Stimulated activated effector memory CD8-positive, alpha-beta T cell treated with anti-CD3 and anti-CD28 coated beads, Interleukin-12 subunit alpha, Interleukin-12 subunit beta, amount 100 ng/mL, for 72 hours (primary cell): ENCODE measurements at places on chromosomes 5 and 9.

DNA sequence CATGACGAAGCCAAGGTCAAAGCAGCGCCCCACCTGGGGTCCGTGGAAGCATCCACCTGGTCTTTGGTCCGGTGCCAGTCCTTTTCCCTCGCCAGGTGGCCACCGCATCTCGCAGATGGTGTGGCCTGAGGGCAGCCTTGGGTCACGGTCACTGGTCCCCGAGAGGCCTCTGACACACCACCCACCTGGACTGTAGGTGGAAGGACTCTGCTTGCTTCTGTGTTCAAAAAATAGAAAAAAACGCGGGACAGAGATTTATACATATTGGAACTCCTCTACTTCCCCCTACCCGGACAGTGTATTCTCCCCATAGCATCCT lies 466 bp upstream of the TTC39B start:
- DNase-seq: no peak

DNA sequence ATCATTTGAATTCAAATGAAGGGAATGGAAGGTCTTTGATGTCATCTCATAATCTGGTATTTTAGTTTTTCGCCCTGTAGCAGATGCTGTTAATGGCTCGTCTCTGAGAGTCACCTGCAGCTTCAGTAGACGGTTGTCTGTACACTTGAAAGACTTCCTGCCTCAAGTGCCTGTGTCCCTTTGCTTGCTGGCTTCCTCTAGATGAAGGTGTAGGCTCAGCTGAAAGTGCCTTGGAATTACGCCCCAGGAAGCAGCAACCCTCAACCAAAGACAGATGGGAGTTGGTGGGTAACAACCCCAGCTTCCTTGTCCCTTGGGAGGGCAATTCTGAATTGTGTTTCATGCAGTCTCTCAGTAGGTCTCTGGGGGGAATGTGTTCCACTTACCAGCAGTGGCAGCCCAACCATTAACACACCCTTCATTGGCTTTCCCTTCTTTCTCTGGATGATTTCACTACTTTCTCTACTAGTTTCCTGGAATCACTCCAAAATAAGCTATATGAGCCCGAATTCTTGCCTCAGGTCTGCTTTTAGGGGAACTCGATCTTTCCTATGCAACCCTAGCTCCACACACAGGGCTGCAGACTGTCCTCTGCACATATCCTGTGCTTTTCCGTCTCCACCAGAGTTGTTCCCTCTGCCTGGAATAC lies 395.6 kb downstream of the DMAC1 start:
- DNase-seq: no peak

DNA sequence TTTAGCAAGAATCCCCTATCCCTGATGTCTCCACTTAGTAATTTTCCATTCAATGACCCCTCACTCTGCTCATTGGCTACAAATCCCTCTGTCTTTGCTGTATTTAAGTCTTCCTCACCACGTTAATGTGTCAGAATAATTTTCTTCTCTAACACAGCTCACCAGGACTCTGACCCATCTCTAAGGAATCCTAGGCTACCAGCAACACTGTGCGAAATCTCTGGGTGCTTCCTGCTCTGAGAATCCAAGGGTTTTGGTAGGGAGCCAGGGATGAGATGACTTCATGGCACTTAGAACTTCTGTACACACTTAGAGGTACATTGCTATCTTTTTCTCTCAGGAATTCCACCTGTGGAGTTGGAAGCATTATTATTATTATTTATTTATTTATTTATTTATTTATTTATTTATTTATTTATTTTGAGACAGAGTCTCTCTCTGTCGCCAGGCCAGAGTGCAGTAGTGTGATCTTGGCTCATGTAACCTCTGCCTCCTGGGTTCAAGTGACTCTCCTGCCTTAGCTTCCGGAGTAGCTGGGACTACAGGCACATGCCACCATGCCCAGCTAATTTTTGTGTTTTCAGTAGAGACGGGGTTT lies 53.5 kb downstream of the FOXI1 start:
- no peak for DNase-seq

GRCh38 chr9:82406456-82407085 lies 418.0 kb downstream of the SPATA31D1 start:
- no peak for DNase-seq

DNA sequence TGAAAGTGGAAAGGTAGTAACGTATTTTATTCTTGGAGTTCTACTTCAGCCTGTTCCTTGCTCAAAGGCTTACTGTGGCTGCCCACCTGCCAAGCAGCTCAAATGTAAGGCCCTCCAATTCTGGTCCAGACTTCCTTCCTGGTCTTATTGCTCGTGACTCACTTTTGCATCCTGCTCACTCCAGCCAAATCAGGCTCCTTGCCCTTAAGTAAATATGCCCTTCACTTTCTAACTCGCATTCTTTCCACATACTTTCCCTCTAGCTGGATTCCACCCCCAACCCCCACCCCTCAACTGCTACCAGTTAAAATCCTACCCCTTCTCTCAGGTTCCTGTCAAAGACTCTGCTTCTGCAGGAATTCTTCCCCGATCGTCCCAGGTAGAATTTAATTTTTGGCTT lies 96.6 kb downstream of the GALNT10 start:
- DNase-seq: no peak

GRCh38 chr9:92349771-92350739 lies 24.3 kb downstream of the CENPP start:
- DNase-seq: no peak

DNA sequence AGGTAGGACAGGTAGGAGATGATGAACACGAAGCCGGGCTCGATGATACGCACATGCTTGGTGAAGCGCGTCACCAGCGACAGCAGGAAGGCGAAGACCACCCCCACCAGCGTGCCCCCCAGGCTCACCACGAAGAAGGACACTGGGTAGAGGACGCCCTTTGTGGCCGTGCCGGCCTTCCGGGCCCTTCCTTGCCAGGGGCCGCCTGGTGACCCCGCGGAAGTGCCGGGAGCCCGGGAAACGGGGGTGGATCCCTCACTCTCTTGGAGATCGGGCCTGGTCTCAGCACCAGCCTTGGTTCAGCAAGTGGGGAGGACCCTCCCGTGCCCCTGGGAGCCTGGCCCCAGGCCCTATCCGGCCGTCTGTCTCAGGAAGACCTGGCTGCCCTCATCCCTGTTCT lies 39.7 kb downstream of the SLC9A3 start:
- DNase-seq: no peak

DNA sequence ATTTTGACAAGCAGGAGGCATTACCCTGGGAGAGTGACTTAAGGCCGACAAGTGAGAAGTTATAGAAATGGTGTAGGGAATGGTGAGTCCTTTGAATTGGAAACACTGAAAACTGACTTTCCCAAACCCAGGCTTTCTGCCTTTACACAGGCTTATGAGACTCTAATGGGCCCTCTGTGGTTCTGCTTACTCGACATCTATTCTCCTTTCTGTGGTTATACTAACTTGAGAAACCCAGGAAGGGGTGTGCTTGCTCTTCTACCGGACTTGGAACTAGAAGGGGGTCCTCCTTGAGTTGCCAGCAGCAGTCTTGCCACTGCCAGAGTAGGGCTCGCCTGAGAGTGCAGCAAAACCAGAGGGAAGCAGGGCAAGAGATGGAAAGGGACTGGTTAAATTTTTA lies 63.3 kb downstream of the FYB1 start:
- DNase-seq: no peak

DNA sequence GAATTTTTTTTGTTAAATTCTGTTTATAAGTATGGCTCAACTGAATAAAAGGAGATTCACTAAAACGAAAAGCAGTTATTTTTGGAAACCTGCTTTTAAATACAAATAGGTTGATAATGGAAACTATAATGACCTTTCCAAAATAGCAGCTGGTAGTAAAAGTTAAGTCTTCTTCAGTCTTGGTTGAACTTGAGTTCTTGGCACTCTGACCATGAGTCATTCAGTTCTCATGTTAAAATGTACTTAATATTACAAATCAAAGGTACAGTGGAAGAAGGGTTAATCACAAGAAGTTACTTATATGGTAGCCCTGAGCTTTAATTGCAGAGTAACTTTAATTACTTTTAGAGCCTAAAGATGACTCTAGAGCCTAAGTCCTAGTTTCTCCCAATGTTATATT lies 62.1 kb downstream of the KLF9 start:
- no peak for DNase-seq

- DNase-seq: no peak
Observed at GRCh38 chr9:112125951-112126388, 49.1 kb downstream of the SUSD1 start.

DNA sequence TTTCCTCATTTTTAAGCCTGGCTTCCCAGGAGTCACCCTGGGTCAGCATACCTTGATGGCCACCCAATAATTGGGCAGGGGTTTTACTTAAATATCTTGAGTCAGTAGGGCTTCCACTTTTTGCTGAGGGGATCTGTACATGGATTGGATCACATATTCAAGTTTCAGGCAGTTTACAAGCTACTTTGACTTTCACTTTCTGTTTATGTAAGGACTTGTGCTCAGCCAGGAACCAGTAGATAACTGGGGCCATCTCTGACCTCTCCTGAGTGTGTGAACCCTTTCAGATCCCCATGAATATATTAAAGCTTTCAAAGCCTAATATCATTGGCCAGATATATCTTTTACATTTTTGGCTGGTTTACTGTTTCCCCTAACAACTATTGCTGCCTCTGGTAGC lies 45.1 kb downstream of the SLCO6A1 start:
- no peak for DNase-seq

- no peak for DNase-seq
Observed at GRCh38 chr5:8396246-8396645, 527.3 kb downstream of the MTRR start.

GRCh38 chr9:126478216-126478981 lies 135.3 kb upstream of the LMX1B start:
- DNase-seq: no peak

GRCh38 chr9:73515216-73515615 lies 363.6 kb downstream of the ANXA1 start:
- DNase-seq: no peak

DNA sequence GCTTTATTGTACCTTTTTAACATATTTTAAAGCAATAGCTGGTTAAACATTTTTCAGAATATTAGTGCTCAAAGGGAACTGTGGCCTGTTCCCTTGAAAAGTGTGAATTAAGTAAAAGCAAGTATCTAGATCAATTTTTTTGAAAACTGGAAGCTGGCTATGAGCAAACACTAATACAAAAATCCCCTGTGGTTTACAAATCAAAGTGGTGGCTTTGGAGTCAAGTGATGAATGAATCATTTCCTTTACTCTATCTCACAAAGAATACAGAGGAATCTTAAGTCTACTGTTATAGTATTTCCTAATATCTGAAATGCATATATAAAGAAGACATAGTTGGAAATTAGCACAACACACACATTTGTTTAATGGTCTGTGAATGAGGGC lies 212.4 kb upstream of the C9orf72 start:
- DNase-seq: no peak

GRCh38 chr5:141003791-141004611 lies 37.7 kb downstream of the PCDHAC2 start:
- DNase-seq: no peak

DNA sequence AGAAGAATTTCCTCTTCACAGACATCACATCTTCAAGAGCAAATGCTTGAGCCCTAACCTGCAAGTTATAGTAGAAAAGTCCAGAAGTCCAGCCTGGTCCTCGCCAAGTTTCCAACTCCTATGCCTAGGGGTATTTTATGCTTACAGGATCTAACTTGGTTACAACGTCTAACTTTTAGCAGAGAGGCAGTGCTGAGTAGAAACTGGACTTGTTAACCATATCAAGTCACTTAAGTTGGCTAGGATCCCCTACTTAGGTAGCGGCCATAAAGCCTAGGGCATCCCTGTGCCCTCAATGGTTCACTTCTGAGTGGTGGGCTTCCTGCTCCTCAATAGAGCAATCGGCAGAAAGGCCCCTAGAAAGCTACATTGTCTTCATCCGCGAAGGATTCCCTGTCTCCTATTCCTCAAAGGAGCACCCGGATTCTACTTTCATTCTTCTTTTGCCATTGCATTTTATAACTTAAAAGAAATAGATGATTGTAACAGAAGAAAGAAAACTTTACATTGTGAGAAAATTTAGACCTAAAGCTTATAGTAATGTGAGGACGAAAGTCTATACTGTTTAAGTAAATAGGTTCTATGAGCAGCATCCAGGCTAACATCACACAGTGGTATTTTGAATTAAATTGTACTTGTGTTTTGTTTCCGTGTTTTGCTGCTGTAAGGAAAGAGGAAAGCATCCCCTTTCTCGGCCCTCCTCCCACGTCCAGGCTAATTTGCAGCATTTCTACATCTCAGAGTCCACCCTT lies 1.3 kb upstream of the MTAP start:
- DNase-seq: no peak
